ENCODE measurements at places on chromosomes 12 and 14.

DNA sequence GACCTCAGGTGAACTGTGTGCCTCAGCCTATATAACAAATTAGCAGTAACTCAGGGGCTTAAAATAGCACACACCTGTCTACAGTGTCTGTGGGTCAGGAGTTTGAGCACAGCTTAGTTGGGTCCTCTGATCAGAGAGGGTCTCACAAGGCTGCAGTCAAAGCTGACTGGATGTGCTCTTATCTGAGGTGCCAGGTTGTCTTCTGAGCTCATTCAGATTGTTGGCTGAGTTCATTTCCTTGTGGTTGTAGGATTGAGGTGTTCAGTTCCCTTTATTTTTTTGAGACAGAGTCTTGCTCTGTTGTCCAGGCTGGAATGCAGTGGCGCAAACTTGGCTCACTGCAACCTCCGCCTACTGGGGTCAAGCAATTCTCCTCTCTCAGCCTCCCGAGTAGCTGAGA is 164.7 kb downstream of the ADCK1 start:
- no peak for DNase-seq

DNA sequence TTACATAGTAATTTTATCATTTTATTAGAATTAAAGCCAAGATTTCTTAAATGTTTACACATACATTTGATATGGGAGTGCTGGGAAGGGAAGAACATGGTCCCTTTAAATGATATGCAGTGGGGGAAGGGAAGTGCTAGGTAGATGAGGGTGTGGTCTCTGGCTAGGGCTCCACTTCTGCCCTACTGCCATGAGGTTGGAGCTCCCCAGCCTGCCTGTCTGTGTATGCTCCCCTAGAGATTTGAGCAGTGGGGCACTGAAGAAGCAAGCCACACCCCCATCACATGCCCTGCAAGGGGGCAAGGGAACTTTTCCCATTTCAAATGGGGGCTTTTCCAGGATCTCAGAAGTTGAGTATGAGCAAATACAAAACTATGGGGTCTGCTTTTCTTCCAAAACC is 25.5 kb downstream of the CLECL1 start:
- no peak for DNase-seq

- no peak for DNase-seq
These were observed 3.0 kb upstream of the METTL17 start for GRCh38 chr14:20986811-20987210.

DNA sequence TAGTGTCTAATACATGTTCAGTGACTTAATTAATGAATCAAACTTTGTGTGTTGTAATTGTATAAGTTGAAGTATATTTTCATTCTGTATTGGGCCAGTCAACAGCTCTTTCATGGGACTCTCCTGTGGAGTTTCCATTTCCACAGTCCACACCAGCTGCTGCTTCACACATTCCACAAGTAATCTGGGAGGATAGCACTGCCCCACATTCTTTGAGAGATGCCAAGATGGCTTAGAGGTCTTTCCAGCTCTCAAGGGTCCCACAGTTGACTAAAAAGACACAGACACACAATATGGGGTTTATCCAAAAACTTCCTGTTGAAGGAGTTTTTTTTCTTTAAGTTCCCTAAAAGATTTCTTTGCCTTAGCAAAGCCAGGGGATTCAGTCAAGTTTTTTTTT is 408.3 kb downstream of the AACS start:
- no peak for DNase-seq

- no peak for DNase-seq
These were observed 35.3 kb upstream of the RTRAF start for GRCh38 chr14:51954031-51954430.

DNA sequence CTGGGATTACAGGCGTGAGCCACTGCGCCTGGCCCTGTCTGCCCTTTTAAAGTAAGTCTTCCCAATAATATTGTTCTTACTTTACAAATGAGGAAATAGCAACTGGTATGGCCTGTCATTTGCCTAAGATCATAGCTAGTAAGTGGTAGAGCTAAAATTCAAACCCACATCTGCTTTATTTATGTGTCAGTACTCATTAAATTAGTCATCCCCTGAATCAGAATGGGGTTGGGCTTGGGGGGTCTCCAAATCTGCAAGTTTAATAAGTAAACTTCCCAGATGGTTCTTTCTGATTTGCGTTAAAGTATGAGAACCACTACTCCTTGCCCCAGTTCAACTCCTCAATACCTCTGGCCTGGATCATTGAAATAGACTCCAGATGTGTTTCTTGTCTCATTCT is 96.2 kb downstream of the FAR2 start:
- DNase-seq: no peak
